SK-N-SH (cell line): ENCODE measurements at places on chromosomes 5 and 9.
A peak's percentile ranks its signal among the peaks of the same experiment; 100 is the strongest.

DNA sequence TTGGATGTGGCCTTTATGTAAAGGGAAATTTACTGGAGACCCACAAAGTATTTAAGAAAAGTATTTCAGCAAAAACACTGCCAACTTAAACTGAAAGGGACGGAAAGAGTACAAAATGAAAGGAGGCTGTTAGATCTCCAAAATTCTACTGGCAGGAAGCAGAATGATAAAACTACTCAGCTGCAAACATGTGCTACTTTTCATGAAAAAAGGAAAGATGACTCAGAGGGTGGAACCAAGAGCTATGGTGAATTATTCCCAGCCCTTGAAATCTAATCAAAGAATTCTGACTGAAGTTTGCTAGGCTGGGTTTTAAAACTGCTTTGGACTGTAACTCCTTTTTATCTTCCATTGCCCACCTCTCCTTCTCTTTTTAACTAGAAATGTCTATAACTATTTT, 58.6 kb upstream of the ZBED3 start:
- no peak overlapping the region for H3K27ac ChIP-seq
- H3K4me1 ChIP-seq, result no peaks in the 10 kb centered on the region
- no peak overlapping the region for H3K4me3 ChIP-seq
- H3K36me3 ChIP-seq, result no peaks in the 10 kb centered on the region
- DNase-seq, result no peak
- H3K27me3 ChIP-seq, result peaks cover 5% of the 10 kb centered on the region

DNA sequence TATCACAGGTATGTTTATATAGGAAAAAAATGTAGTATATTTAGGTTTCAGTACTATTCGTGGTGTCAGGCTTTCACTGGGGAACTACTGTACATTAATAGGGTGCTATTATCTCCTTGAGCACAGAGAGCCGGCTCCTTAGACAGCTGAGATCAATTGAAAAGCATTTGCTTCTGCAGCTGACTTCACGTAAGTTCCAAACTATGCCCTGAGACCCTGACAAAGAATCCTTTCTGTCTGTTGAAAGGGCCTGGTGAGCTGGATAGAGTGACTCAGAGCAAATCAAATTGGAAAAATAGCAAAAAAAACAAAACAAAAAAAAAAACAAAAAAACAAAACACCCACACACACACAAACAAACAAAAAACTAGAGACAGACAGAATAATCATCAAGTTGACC, 652.0 kb downstream of the MTRR start:
- no peaks in the 10 kb centered on the region for H3K4me1 ChIP-seq
- H3K4me3 ChIP-seq, result no peak overlapping the region
- H3K36me3 ChIP-seq, result no peaks in the 10 kb centered on the region

DNA sequence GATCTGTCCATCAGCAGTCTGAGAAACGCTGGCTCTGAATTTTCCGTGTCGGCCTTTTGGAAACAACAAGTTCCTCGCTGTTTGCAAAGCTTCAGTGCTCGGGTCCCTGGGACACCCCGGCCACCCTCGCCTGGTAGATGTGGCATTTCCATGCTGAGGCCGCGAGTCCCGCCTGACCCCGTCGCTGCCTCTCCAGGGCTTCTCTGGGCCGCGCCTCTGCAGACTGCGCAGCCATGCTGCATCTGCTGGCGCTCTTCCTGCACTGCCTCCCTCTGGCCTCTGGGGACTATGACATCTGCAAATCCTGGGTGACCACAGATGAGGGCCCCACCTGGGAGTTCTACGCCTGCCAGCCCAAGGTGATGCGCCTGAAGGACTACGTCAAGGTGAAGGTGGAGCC, 4.7 kb downstream of the NTNG2 start:
- no peaks in the 10 kb centered on the region for H3K27me3 ChIP-seq
- H3K4me3 ChIP-seq, result no peak overlapping the region
- no peak overlapping the region for H3K27ac ChIP-seq
- no peaks in the 10 kb centered on the region for H3K36me3 ChIP-seq
- H3K4me1 ChIP-seq, result no peaks in the 10 kb centered on the region

DNA sequence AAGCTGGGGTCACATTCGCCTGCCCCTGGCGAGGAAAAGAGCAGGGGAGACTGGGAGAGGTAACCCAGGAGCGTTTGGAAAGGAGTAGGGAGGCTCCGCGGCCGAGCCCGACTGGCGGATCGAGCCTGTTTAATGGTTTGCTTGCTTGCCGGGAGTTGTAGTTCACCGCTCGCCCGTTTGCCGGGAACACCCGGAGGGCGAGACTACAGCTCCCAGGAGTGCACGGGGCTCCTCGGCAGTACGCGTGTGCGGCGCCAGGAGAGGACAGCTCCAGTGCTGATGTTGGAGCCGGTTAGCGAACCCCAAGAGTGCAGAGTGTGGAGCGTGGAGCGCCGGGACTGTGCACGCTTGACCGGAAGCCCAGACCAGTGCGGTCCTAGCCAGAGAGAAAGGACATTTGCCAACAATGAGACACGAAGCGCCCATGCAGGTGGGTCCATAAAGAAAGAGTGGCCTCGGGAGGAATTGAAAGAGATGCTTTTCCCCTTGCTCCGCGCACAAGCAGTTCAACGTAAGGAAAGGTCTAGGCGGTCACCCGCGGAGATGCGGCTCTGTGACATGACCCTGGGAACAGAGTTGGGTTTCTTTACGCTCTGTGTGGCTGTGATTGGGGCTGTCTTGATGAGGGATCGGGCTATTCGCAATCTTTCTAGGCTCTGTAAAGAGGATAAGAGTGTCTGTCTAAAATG, at the start of gene RAB3C:
Gene RAB3C (plus strand): TSS at position 273 of the 689 bp plus-strand sequence. CDS start 134 bp downstream, at position 407.
- no peaks in the 10 kb centered on the region for H3K36me3 ChIP-seq
- H3K27me3 ChIP-seq, result 0 out of 2 replicates have a peak, but pooled peaks cover 6% of the 10 kb centered on the region
- peak within 1 kb of the TSS; percentile 92 for H3K27ac ChIP-seq
- peak within 1 kb of the TSS; percentile 70 for H3K4me3 ChIP-seq
- no peaks in the 10 kb centered on the region for H3K4me1 ChIP-seq
- DNase-seq, result peak; percentile 89

DNA sequence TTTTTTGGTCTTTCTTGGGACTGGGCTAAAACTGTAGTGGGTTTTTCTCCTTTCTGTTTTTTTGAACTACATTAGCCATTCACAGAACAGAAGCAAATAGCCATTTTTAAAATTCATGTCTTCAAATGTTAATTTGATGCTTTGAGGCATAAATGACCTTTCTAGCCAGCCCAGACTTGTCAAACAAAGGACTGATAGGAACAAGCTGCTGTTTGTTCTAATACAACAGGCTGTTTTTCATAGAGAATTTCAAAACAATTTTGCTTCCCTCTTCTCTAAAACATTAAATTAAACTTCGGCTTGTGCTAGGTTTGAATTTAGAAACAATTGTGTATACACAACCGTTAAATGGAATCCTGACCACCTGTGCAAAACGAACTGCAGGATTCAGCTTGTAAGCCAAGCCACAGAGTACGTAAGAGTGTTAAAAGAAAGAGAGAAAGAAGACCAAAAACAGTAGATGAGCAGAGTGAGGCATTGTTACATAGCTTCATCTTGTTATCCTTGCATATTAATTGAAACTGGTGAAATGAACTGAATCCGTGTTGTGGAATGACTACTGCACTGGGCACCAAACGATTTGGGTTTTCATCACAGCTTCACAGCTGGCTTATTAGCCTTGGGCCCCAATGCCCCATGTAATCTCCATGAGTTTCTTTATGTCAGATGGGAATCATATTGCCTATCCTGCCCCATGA, 100.0 kb downstream of the ZSWIM6 start:
- H3K36me3 ChIP-seq, result no peaks in the 10 kb centered on the region
- H3K27me3 ChIP-seq, result no peaks in the 10 kb centered on the region
- H3K27ac ChIP-seq, result 0 out of 2 replicates have a peak overlapping the region, but pooled peaks have one; percentile 5
- DNase-seq, result no peak
- peaks cover 2% of the 10 kb centered on the region for H3K4me1 ChIP-seq

- H3K36me3 ChIP-seq, result no peaks in the 10 kb centered on the region
- H3K27me3 ChIP-seq, result no peaks in the 10 kb centered on the region
- H3K27ac ChIP-seq, result no peak overlapping the region
- no peak for DNase-seq
Observed at GRCh38 chr5:169569513-169569912, 14.1 kb upstream of the SPDL1 start.
